Bronchial epithelial cell (primary cell): ENCODE measurements at places on chromosomes 13 and 19. TPM values are rescaled to one million over a fixed set of nuclear protein-coding genes. Genes with fewer than 3 reads are reported as not detected.

- DNase-seq = no peak
These were observed 40.3 kb downstream of the SPRYD7 start for GRCh38 chr13:49895826-49896225.

The NTF4 gene
- 3.2 and 9.9 TPM in 2 replicates for total RNA-seq

The TMED1 gene
- total RNA-seq = 42.0 and 45.3 TPM in 2 replicates

- no peak for DNase-seq
These were observed 99.0 kb upstream of the MCF2L start for GRCh38 chr13:112870051-112870331.

DNA sequence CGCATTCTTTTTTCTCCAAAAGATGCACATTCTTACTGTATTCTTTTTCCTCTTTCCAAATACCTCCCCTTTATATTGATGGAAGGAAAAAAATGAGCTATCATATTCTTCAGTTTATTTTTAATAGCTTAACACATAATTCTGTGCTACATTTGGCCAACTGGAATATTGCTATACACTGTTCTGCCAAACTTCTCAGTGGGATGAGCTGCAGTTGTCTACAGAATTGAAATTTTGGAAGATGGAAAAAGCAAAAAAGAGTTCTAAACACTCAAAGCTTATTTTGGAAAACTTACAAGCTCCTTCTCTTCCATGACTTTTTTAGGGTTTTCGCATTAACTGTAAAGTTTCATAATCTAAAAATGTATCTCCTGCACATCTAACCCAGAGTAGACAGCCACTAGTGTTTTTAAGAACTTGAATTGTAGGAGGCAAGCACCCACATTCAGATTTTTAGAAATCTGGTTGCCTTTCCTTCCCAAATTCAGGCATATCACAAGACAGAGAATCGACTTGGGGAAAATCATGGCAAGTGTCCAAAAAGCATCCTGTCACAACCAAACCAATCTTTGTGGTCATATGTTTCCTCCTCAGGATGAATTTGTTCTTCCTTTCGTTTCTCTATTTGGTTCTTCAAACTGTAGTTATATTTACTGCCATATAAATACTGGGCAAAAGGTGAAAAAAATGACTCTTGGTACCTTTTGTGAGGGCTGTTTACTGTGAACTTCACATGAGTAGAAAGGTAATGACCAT, 111.4 kb upstream of the FRY start:
- DNase-seq = no peak

- peak; percentile 53 for DNase-seq
These were observed 9.1 kb upstream of the LILRB5 start for GRCh38 chr19:54266133-54266532.

GRCh38 chr19:15108145-15108844, 1.1 kb downstream of the SYDE1 start:
- no peak for DNase-seq

The ZBTB32 gene
- not detected in 2 replicates for total RNA-seq
